ENCODE measurements at places on chromosomes 2 and 18.

DNA sequence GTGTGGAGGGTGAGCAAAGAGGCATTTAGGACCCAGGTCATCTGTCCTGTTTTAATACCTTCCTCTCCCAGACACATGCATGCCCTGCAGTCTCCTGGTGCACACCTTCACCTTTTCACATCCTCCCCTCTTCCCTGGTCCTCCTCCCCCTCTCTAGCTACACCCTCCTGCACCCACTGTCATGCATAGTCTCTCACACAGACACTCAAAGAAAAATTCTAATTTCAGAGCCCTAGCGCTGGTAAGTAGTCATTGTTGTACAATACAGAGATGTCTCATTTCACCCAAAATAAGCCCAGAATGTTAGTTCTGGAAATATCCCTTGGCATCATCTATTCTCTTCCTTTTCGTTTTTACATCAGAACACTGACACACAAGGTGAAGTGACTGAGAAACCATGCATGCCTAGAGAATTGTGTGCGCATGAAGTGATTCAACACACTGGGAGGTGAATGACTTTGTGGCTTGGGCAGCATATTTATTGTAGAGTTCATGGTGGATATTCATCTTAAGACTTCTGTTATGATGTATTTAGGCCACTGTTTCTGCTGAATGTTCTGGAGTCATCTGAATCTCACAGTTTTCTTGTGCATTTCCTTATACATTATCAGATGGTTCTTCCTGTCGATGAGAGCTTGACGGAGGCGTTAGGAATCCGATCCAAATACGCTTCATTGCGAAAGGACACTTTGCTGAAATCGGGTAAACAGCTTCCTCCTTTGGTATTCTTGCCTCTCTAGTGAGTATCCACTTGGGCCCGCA, 69.9 kb downstream of the COA5 start:
- no peak for DNase-seq

DNA sequence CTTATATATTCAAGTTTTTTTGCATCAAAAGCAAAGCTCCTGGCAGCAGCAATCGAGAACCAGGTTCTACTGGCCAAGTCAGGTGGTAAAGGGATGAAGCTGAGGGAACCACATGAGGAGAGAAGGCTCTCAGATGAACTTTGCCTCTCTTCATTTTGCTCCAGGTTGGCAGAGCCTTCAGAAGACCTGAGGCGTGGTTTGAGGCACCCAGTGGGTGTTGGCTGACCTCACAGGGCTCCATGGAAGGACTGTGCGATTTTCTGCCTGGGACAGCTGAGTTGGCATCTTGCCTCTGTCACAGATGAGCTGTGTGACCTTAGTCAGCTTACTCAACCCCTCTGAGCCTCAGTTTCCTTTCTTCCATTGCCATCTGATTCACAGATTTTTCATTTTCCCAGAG, 89.0 kb downstream of the INSIG2 start:
- DNase-seq = no peak

DNA sequence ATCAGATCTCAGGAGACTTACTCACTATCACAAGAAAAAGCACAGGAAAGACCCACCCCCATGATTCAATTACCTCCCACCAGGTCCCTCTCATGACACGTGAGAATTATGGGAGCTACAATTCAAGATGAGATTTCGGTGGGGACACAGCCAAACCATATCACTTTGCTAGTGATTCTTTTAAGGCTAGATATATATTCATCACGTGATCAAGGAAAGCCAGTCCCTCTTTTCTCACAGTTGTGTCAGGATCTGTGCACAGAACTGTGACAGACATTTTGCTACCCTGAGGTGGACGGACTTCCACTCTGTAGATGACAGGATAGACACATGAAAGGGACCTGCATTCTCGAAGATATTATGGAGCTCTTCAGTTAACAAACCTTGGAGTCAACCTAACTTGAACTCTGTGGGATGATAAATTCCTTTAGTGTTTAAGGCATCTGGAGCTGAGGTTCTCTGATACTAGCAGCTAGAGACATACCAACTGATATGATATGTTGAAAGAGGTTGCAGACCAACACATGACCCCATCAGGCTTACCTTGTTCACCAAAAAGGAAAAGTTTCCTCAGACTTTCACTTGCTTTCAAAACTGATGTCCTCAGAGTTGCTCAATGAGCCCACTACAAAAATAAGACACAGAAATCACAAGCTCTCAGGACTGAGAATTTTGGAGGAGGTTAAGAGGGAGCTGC, 66.3 kb upstream of the SCG2 start:
- no peak for DNase-seq

DNA sequence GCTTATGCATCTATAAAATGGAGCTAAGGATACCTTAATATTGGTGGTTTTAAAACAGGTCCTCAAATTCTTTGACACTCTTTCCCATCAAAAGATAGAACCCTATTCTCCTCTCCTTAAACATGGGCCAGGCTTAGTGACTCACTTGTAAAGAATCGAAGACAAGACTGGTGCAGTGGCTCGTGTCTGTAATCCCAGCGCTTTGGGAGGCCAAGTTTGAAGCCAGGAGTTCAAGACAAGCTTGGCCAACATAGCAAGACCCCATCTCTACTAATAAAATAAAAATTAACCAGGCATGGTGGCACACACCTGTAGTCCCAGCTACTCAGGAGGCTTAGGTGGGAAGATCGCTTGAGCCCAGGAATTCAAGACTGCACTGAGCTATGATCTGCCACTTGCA, 44.5 kb downstream of the CYBRD1 start:
- no peak for DNase-seq

DNA sequence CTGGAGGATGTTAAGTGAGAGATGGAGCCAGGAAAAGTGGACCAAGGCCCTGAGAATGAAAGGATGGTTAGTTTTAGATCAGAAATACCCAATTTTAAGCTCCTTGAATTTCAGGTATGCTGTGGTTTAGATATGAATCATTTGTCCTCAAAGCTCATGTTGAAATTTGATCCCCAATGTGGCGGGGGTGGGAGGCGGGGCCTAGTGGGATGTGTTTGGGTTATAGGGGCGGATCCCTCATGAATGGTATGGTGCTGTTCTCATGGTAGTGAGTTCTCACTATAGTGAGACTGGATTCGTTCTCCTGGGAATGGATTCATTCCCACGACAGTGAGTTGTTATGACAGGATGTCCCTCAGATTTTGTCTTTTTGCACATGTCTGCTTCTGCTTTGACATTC, 11.4 kb downstream of the MYO5B start:
- no peak for DNase-seq

DNA sequence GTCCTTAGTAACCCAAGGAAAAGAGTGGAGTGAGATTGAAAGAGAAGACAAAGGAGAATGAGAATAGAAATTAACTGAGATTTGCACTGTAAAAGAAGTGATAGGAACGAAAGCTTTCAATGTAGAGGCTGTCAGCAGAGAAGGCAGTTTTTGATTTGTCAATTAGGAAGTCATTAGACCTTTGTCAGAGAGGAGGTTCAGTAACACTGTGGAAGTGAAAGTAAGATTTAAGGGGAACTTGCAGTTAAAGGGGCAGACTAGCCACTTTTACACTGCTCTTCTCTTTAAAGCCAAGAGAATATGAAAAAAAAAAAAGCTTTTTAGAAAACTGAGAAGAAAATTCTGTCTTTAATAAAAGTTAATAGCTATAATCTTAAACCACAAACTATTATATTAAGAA, 11.5 kb upstream of the KYNU start:
- no peak for DNase-seq

DNA sequence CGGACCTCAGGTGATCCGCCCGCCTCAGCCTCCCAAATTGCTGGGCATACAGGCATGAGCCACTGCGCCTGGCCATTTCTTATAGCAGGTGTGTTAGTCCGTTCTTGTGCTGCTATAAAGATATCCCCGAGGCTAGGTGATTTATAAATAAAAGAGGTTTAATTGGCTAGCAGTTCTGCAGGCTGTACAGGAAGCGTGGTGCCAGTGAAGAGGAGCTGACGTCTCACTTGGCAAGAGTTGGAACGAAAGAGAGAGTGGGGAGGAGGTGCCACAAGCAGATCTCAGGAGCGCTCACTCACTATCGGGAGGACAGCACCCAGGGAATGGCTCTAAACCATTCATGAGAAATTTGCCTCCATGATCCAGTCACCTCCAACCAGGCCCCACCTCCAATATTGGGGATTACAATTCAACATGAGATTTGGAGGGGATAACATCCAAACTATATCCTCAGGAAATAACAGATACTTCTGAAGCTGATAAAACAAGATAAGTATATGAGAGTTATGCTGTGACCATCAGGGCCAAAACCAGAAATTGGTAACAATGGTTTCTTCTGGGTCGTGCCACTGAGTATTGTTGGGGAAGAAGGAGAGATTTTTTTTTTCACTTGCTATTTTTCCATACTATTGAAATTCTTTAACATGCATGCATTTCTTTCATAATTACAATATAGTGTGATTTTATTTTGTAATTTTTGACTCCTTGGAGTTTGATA, 7.4 kb upstream of the RMC1 start:
- no peak for DNase-seq

DNA sequence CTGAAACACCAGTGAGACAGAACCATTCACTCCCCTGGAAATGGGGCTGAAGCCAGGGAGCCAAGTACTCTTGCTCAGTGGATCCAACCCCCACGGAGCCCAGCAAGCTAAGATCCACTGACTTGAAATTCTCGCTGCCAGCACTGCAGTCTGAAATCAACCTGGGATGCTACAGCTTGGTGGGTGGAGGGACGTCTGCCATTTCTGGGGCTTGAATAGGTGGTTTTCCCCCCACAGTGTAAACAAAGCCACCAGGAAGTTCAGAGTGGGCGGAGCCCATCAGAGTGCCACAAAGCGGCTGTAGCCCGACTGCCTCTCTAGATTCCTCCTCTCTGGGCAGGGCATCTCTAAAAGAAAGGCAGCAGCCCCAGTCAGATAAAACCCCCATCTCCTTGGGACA, 292.8 kb downstream of the LNPK start:
- DNase-seq = no peak

DNA sequence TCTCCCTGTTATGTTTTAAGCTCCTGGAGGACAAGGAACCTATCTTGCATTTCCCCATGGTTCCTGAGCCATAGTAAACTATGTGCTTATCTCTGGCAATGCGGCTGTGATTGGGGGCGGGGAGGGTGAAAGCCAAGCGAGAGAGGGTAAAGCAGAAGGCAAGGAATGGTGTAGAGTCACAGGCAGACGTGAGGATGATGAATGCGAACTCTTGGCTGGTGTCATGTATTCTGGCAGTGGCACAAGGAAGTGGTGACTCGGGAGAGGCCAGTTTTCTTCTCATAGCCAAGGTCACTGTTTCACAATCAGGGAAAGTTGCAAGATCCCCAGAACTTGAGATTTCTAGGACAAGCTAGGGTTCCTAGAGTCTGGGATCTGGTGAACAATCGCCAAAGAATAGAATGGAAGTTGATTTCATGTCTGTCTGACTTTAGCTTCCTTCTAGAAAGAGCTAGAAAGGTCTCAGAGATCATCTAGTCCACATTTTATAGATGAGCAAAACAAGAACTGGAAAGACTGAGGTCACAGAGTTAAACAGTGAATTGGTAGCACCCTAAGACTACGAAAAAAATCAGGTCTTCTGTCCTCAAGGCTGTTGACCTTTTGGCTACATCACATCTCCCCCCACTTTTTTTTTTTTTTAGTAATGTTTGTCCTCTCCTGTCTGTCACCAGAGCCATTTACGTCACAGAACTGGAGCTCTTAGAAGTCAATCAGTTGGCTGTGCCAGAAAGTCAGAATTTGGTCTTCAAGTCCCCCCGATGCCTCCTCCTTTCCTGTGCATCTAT, 137.0 kb downstream of the BCL11A start:
- DNase-seq = no peak

GRCh38 chr18:5287854-5288253, 7.7 kb downstream of the ZBTB14 start:
- no peak for DNase-seq

DNA sequence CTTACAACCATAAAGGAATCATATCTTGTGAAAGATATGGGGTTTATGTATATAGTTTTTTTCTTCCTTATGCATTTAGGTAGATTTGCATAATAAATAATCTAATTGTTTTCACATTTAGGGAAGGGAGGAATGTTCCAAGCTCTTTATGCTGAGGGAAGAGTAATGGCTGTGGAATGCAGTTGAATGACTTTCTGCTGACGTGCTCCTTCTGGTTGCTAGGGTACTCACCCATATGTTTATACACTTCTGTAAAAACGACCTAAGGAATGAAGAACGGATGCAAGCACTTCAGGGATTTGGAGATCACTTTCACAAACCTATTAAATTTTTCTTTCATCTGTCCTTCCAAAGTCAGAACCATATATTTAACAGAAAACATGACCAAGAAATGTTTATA, 29.2 kb upstream of the PPP4R1 start:
- DNase-seq = no peak

- no peak for DNase-seq
Measured at GRCh38 chr18:62660691-62661090, 54.6 kb upstream of the PHLPP1 start.

GRCh38 chr2:120626566-120626965, 109.1 kb upstream of the GLI2 start:
- no peak for DNase-seq

DNA sequence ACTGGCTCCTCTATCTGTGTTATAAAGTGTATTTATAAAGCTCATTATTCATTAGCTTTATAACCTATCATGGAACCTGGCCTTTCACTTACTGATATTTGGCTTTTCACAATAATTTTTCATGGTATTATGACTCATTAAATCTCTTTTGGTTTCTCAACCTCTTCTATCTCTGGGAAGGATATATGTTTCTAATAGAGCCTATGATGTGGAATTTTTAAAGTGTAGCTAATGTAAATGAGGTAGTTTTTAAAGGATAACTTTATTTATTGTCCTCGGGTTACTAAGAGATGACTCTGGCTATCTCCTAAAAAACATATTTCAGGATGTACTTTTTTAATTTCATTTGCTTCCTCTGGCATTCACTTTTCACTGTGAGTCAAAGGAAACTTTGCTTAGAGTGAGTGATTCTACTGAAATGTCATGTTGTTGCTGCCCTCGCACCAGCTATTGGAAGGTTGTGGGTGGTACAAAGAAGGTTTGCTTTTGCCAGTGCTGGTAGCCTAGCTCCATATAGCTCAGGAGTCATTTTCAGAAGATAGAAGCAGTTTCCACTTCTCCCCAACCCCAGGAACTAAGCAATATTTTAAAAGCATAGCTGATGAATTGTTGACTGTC, 85.2 kb upstream of the RPE start:
- DNase-seq = no peak

DNA sequence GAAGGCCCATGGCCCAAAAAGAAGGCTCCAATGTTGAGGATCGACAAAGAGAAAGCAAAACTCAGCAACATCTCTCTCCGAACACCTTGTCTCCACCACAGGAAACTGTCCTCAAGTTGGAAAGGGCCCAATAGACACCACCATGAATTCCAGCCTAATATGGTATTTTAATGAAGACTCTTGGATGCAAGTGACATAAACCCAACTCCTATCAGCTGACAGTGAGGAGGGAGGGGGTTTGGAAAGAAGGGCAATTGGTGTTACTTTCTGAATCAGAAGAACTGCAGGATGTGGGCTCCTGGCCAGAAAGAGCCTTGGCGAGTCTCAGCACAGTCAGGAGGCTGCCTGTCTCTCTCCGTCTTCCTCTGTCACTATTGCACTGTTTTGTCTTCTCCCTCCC, 40.3 kb upstream of the SIGLEC15 start:
- no peak for DNase-seq
